ENCODE measurements at places on chromosomes 2 and 18. TPM values are rescaled to one million over a fixed set of nuclear protein-coding genes. Genes with fewer than 3 reads are reported as not detected.

ARPC2 gene
- 284 TPM for total RNA-seq

CPS1 gene
- 18.4 TPM for total RNA-seq

ALK gene
- not detected for total RNA-seq

MBP gene
- 31.6 TPM for total RNA-seq

MFF gene
- 90.2 TPM for total RNA-seq

SERPINB11 gene
- not detected for total RNA-seq

C2orf92 gene
- total RNA-seq: 5.3 TPM

COL6A3 gene
- total RNA-seq: 0.19 TPM

PJVK gene
- total RNA-seq: 7.4 TPM

DTYMK gene
- total RNA-seq: 66.3 TPM

HRH4 gene
- 0.10 TPM for total RNA-seq

CDH2 gene
- 14.6 TPM for total RNA-seq

HOXD13 gene
- not detected for total RNA-seq

SIX3 gene
- not detected for total RNA-seq

APOB gene
- total RNA-seq: not detected

ADCYAP1 gene
- not detected for total RNA-seq

CCDC148 gene
- 0.51 TPM for total RNA-seq

MREG gene
- 6.8 TPM for total RNA-seq

FBXO48 gene
- total RNA-seq: 1.7 TPM

GPR17 gene
- not detected for total RNA-seq

SCN2A gene
- not detected for total RNA-seq

ST8SIA3 gene
- total RNA-seq: not detected

ASB18 gene
- not detected for total RNA-seq

CCDC102B gene
- 3.5 TPM for total RNA-seq

CFAP221 gene
- not detected for total RNA-seq

USP34 gene
- 105 TPM for total RNA-seq

TAF1B gene
- total RNA-seq: 25.5 TPM

RPRM gene
- total RNA-seq: not detected

SPEG gene
- total RNA-seq: 25.7 TPM

ASXL3 gene
- total RNA-seq: not detected

EPB41L3 gene
- total RNA-seq: not detected

ARHGEF4 gene
- total RNA-seq: 52.0 TPM

RAB17 gene
- 10.6 TPM for total RNA-seq

MCEE gene
- total RNA-seq: 14.9 TPM

HOXD8 gene
- total RNA-seq: not detected

CEP68 gene
- 7.2 TPM for total RNA-seq

CCDC68 gene
- total RNA-seq: 3.3 TPM

ADD2 gene
- 0.23 TPM for total RNA-seq

GAL3ST2 gene
- 0.37 TPM for total RNA-seq

SAG gene
- not detected for total RNA-seq

ACAA2 gene
- 82.9 TPM for total RNA-seq

ADAM23 gene
- total RNA-seq: not detected

UGT1A9 gene
- not detected for total RNA-seq

CD8B2 gene
- not detected for total RNA-seq

GLI2 gene
- total RNA-seq: 0.74 TPM

SLC9A4 gene
- not detected for total RNA-seq

CREB1 gene
- total RNA-seq: 71.3 TPM

ASTL gene
- total RNA-seq: not detected

GNAL gene
- total RNA-seq: 1.6 TPM

MC4R gene
- total RNA-seq: not detected

SPATS2L gene
- total RNA-seq: 67.5 TPM

LYG2 gene
- not detected for total RNA-seq

DPYSL5 gene
- total RNA-seq: not detected

RTP5 gene
- total RNA-seq: not detected

All from MCF 10A (cell line).